ENCODE measurements at places on chromosomes 6 and 20. TPM values are rescaled to one million over a fixed set of nuclear protein-coding genes. Genes with fewer than 3 reads are reported as not detected.

Gene SH3BGRL2
- total RNA-seq: 1.3 TPM

Gene FOXF2
- 0.08 TPM for total RNA-seq

Gene MAFB
- 3.2 TPM for total RNA-seq

Gene GMNN
- 22.2 TPM for total RNA-seq

Gene LPA
- total RNA-seq: not detected

Gene ZNF322
- 7.8 TPM for total RNA-seq

Gene TBX18
- 44.2 TPM for total RNA-seq

Data from smooth muscle cell of the coronary artery (primary cell).